Colonic mucosa (tissue), 4 donors: ENCODE measurements at places on chromosomes 2 and 18. TPM values are rescaled to one million over a fixed set of nuclear protein-coding genes. Genes with fewer than 3 reads are reported as not detected.

DNA sequence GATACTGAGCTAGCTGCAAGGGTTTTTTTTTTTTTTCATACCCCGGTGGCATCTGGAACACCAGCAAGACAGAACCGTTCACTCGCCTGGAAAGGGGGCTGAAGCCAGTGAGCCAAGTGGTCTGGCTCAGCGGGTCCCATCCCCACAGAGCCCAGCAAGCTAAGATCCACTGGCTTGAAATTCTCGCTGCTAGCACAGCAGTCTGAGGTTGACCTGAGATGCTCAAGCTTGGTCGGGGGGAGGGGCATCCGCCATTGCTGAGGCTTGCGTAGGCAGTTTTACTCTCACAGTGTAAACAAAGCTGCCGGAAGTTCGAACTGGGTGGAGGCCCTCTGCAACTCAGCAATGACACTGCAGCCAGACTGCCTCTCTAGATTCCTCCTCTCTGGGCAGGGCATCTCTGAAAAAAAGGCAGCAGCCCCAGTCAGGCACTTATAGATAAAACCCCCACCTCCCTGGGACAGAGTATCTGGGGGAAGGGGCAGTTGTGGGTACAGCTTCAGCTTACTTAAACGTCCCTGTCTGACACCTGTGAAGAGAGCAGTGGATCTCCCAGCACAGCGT lies 5.1 kb upstream of the MIB1 start:
- H3K4me1 ChIP-seq, result no peaks in the 10 kb centered on the region
- no peak overlapping the region for H3K4me3 ChIP-seq
- no peaks in the 10 kb centered on the region for H3K36me3 ChIP-seq
- DNase-seq, result peak; percentile 89
- no peaks in the 10 kb centered on the region for H3K27me3 ChIP-seq
- H3K27ac ChIP-seq, result peak overlapping the region; percentile 16

GRCh38 chr2:136785215-136785614 lies 19.9 kb downstream of the THSD7B start:
- no peaks in the 10 kb centered on the region for H3K27me3 ChIP-seq
- no peak for DNase-seq
- no peaks in the 10 kb centered on the region for H3K4me1 ChIP-seq
- no peaks in the 10 kb centered on the region for H3K36me3 ChIP-seq
- H3K4me3 ChIP-seq, result no peak overlapping the region

- H3K4me3 ChIP-seq, result no peak overlapping the region
- no peak overlapping the region for H3K27ac ChIP-seq
- no peak for DNase-seq
- no peaks in the 10 kb centered on the region for H3K4me1 ChIP-seq
Observed at GRCh38 chr18:36525913-36526312, 228.4 kb downstream of the FHOD3 start.

DNA sequence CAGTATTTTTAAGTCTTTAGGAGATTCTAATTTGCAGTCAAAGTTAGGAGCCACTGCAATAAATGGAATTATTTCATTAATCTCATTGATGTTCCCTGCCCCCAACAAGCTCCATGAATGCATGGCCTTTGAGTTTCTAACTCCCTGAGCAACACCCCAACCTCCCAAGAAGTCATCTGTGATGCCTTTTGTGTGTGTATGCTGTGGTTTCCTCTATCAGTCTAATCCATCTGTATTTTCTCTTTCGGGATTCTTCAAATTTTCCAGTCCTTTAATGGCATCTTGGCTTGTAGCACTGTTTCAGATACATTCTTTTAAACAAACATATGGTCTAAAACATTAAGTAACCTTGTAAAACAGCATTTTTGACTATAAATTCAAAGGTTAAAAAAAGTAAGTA lies 16.8 kb downstream of the SERPINB10 start:
- H3K36me3 ChIP-seq, result no peaks in the 10 kb centered on the region
- no peaks in the 10 kb centered on the region for H3K4me1 ChIP-seq
- DNase-seq, result no peak
- H3K4me3 ChIP-seq, result no peak overlapping the region

DNA sequence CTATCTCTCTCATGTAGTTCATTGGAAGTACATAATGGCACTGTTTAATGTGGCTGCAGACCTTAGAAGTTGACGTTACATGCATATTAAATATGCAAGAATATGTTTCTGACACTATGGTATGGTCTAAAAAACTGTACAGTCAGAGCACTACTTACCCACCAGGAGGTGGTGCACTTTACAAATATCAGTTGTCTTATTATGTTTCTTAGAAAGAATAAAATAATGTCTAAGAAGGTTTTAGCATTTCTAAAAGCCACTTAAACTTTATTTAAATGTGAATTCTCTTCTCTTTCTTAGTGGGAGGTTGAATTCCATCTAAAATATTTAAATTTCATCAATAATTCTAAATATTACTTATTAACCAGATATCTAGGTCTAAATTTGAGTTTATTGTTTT lies 4.3 kb downstream of the TMEFF2 start:
- no peak overlapping the region for H3K27ac ChIP-seq
- H3K36me3 ChIP-seq, result no peaks in the 10 kb centered on the region
- H3K4me3 ChIP-seq, result no peak overlapping the region
- no peak for DNase-seq
- peaks cover 30% of the 10 kb centered on the region for H3K27me3 ChIP-seq
- peaks cover 7% of the 10 kb centered on the region for H3K4me1 ChIP-seq

GRCh38 chr18:51527826-51528225 lies 330.3 kb upstream of the MEX3C start:
- DNase-seq, result no peak
- H3K4me3 ChIP-seq, result no peak overlapping the region
- H3K36me3 ChIP-seq, result no peaks in the 10 kb centered on the region
- no peak overlapping the region for H3K27ac ChIP-seq
- no peaks in the 10 kb centered on the region for H3K27me3 ChIP-seq
- H3K4me1 ChIP-seq, result no peaks in the 10 kb centered on the region

DNA sequence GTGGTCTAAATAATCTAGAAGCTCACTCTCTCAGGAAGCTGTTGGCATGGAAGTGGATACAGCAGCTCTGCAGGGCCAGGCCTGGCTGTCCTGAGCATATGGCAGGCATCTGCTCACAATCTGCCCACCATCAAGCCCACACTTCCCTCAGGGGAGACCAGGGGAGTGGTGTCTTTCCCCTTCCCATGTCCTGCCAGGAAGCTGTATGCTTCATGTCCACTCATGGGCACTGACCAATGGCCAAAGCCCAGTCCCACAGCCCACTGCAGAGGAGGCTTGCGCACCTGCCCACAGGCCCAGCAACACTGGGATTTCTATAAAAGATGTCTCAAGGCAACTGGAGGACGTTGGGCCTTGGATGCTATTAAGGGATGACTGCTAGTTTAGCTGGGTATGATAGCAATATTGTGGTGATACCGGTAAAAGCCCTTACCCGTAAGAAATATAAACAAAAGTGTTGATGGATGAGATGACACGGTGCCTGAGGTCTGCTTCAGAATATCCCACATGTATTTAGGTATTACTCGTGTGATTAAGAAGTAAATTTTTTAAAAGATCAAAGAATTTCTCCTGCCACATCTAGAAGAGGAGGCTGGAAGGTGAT lies 106.7 kb upstream of the CTDP1 start:
- H3K4me3 ChIP-seq, result no peak overlapping the region
- H3K4me1 ChIP-seq, result no peaks in the 10 kb centered on the region
- DNase-seq, result no peak
- no peaks in the 10 kb centered on the region for H3K36me3 ChIP-seq
- H3K27ac ChIP-seq, result no peak overlapping the region
- no peaks in the 10 kb centered on the region for H3K27me3 ChIP-seq

GRCh38 chr18:62001396-62001795 lies 108.6 kb upstream of the RNF152 start:
- no peaks in the 10 kb centered on the region for H3K4me1 ChIP-seq
- H3K36me3 ChIP-seq, result no peaks in the 10 kb centered on the region
- no peak overlapping the region for H3K4me3 ChIP-seq

GRCh38 chr2:142875010-142875409 lies 2.5 kb upstream of the KYNU start:
- no peak overlapping the region for H3K4me3 ChIP-seq
- peak overlapping the region; percentile 11 for H3K27ac ChIP-seq
- no peak for DNase-seq
- no peaks in the 10 kb centered on the region for H3K4me1 ChIP-seq
- no peaks in the 10 kb centered on the region for H3K27me3 ChIP-seq
- H3K36me3 ChIP-seq, result no peaks in the 10 kb centered on the region

- DNase-seq, result no peak
- H3K4me1 ChIP-seq, result no peaks in the 10 kb centered on the region
- H3K36me3 ChIP-seq, result no peaks in the 10 kb centered on the region
- H3K27me3 ChIP-seq, result no peaks in the 10 kb centered on the region
Observed at GRCh38 chr2:68103030-68103708, 40.4 kb upstream of the C1D start.

GRCh38 chr2:101329026-101329425 lies 20.5 kb upstream of the RNF149 start:
- no peak overlapping the region for H3K4me3 ChIP-seq
- H3K36me3 ChIP-seq, result no peaks in the 10 kb centered on the region
- H3K27me3 ChIP-seq, result no peaks in the 10 kb centered on the region
- peaks cover 24% of the 10 kb centered on the region for H3K4me1 ChIP-seq
- H3K27ac ChIP-seq, result peak overlapping the region; percentile 66

DNA sequence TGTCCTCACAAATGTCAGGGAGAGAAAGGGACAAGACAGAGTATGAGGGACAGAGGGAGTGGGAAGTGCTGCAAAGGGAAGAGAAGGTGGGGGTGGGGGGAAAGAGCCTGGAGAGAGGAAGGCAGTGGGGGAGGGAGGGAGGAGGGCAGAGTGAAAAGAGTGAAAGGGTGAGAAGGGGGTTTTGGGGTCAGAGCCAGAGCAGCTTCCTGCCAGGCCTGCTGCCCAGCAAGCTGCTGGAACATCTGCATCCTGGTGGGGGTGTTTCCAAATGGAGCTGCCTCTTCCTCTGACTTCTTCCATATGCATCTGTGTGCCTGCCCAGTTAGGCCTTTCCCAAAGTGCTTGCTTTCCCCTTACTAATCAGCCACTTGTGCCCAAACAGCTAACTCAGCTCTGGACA lies 94.3 kb upstream of the CELF4 start:
- H3K27ac ChIP-seq, result no peak overlapping the region
- H3K4me3 ChIP-seq, result no peak overlapping the region
- DNase-seq, result no peak
- H3K27me3 ChIP-seq, result no peaks in the 10 kb centered on the region
- H3K4me1 ChIP-seq, result no peaks in the 10 kb centered on the region

GRCh38 chr2:241849616-241850543 lies 8.8 kb downstream of the PDCD1 start:
- H3K4me1 ChIP-seq, result no peaks in the 10 kb centered on the region
- H3K27ac ChIP-seq, result no peak overlapping the region
- no peak for DNase-seq
- no peak overlapping the region for H3K4me3 ChIP-seq
- H3K27me3 ChIP-seq, result no peaks in the 10 kb centered on the region

DNA sequence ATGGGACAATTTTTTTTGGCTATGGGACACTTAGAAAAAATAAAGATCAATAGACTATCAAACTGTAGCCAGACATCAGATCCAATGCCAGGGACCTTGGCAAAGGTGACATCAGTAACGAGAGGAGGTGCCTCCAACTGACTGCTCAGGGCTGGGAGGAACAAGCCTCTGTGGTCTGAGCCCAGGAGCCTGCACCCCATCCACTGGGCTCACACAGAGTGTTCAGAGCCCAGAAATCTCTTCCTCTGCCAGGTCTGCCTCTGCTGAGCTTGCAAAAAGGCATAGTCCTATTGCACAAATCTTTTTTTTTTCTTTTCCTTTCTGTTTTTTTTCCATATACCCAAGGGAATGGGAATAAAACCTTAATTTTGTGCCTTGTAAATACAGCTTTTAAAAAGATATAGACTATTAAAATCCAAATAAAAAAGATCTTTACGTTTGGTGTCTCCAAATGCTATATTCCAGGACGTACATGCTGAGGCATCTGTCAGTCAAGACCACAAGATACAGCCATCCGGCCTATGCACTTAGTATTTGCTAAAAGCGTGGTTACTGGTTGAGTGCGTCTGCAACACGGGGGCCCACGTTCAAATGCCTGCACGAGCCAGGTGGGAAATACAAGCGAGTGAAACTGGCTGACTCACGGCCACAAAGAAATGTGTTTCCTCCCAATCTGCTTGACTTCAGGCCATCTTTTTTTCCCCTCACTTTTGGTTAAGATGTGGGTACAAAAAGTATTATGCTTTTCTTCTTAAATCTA lies 7.8 kb upstream of the ARHGAP25 start:
- H3K4me1 ChIP-seq, result peaks cover 3% of the 10 kb centered on the region
- H3K36me3 ChIP-seq, result no peaks in the 10 kb centered on the region
- no peak for DNase-seq
- H3K4me3 ChIP-seq, result no peak overlapping the region
- no peak overlapping the region for H3K27ac ChIP-seq

- H3K4me3 ChIP-seq, result no peak overlapping the region
- DNase-seq, result no peak
- no peaks in the 10 kb centered on the region for H3K27me3 ChIP-seq
- H3K27ac ChIP-seq, result no peak overlapping the region
- no peaks in the 10 kb centered on the region for H3K36me3 ChIP-seq
- H3K4me1 ChIP-seq, result no peaks in the 10 kb centered on the region
Observed at GRCh38 chr2:209473930-209474419, 50.1 kb downstream of the MAP2 start.

DNA sequence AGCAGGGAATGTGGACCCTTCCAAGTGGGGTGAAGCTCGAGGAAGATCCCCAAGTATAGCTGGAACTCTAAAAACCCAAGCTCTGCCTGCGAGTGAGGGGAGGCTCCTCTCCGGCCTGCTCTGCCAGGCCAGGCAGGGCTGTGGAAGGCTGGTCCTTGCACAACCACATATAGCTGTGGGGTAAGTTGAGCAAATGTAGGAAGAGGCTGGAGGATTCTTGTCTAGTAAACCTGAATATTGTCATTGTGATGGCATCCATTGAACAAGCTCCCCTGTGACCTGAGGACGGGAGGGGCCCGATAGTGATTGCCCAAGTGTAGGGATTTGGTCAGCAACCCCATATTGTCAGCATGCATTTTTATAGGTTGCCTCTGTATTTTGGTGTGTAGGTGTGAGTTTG lies 103.0 kb downstream of the ACKR3 start:
- no peaks in the 10 kb centered on the region for H3K36me3 ChIP-seq
- no peak overlapping the region for H3K27ac ChIP-seq
- H3K4me3 ChIP-seq, result no peak overlapping the region
- no peaks in the 10 kb centered on the region for H3K4me1 ChIP-seq
- H3K27me3 ChIP-seq, result no peaks in the 10 kb centered on the region
- no peak for DNase-seq

- no peaks in the 10 kb centered on the region for H3K36me3 ChIP-seq
- no peak overlapping the region for H3K27ac ChIP-seq
- no peak overlapping the region for H3K4me3 ChIP-seq
Observed at GRCh38 chr18:23438608-23439366, 14.3 kb upstream of the RIOK3 start.

DNA sequence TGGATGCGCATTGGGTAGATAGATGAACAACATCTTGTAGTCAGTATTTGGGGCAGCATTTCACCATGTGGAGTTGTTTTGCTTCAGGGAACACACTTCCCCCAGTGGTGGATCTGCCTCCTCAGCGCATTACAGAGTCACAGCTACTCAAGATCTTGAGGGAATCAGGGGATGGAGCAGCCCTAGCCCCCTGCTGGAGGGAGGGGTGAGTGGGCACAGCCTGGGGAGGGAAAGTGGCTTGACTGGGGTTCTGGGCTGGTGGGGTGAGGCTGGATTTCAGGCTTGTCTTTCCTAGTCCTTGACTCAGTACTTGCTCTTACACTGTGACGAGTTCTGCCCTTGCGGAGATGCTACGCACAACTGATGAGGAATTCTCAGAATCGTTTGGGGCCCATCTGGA lies 271.0 kb upstream of the HS6ST1 start:
- H3K36me3 ChIP-seq, result no peaks in the 10 kb centered on the region
- H3K27me3 ChIP-seq, result no peaks in the 10 kb centered on the region
- no peak overlapping the region for H3K27ac ChIP-seq

The ARHGAP28 gene
- 2.9 TPM for total RNA-seq

The BOD1L2 gene
- not detected for total RNA-seq

The REV1 gene
- 29.7 TPM for total RNA-seq

The DSG3 gene
- 0.40 TPM for total RNA-seq

The GALNT3 gene
- total RNA-seq, result 117 TPM

The HOXD13 gene
- total RNA-seq, result 0.32 TPM

The ZSWIM2 gene
- not detected for total RNA-seq

The ST6GAL2 gene
- 1.7 TPM for total RNA-seq

The LOXL3 gene
- 2.9 TPM for total RNA-seq
